SJCRH30 (cell line): ENCODE measurements at places on chromosomes 13 and 19. TPM values are rescaled to one million over a fixed set of nuclear protein-coding genes. Genes with fewer than 3 reads are reported as not detected.

PODNL1 gene
- total RNA-seq = 0.08 TPM in 1 of 2 replicates, not detected in the other

ZNF560 gene
- total RNA-seq = 0.05 TPM in 1 of 2 replicates, not detected in the other

ZIK1 gene
- total RNA-seq = 8.4 and 9.3 TPM in 2 replicates

ZNF709 gene
- 10.6 and 13.3 TPM in 2 replicates for total RNA-seq

POLR1G gene
- total RNA-seq = 20.9 and 21.8 TPM in 2 replicates

NCR1 gene
- not detected in 2 replicates for total RNA-seq

TSHZ3 gene
- 52.5 and 55.3 TPM in 2 replicates for total RNA-seq

- H3K4me3 ChIP-seq = no peak overlapping the region
- no peaks in the 10 kb centered on the region for H3K4me1 ChIP-seq
- no peaks in the 10 kb centered on the region for H3K36me3 ChIP-seq
- no peak overlapping the region for H3K27ac ChIP-seq
These were observed 407.2 kb downstream of the GPC5 start for GRCh38 chr13:91805605-91806004.

GRCh38 chr19:51980116-51980736 lies 6.4 kb downstream of the ZNF350 start:
- H3K27me3 ChIP-seq = no peaks in the 10 kb centered on the region
- no peaks in the 10 kb centered on the region for H3K36me3 ChIP-seq
- H3K4me1 ChIP-seq = no peaks in the 10 kb centered on the region
- no peak overlapping the region for H3K4me3 ChIP-seq
- no peak overlapping the region for H3K27ac ChIP-seq
- no peak for DNase-seq

DNA sequence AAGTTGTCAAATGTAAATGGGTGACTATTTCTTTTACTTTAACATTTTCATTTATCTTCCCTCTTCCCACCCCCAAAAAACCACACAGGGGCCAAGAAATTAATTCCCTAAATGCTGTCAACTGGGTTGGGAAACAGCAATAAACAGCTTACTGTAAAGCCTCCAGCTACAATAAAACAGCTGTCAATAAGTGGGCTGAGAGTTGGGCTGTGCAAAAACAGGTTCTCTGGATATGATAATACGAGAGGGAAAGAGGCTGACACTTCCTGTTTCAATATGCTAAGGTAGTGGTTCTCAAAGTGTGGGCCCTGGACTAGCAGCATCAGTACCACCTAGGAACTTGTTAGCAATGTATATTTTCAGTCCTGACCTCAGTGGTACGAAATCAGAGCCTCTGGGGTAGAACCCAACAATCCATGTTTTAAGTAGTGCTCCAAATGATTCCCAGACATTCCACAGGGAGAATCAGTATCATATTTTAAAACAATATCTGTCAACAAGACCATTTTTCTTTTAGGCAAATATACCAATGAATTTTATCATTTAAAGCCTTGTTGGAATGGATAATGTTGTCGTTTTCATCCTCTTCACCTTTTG lies 8.4 kb downstream of the PCDH9 start:
- no peak overlapping the region for H3K27ac ChIP-seq
- no peak overlapping the region for H3K4me3 ChIP-seq
- no peaks in the 10 kb centered on the region for H3K27me3 ChIP-seq

DNA sequence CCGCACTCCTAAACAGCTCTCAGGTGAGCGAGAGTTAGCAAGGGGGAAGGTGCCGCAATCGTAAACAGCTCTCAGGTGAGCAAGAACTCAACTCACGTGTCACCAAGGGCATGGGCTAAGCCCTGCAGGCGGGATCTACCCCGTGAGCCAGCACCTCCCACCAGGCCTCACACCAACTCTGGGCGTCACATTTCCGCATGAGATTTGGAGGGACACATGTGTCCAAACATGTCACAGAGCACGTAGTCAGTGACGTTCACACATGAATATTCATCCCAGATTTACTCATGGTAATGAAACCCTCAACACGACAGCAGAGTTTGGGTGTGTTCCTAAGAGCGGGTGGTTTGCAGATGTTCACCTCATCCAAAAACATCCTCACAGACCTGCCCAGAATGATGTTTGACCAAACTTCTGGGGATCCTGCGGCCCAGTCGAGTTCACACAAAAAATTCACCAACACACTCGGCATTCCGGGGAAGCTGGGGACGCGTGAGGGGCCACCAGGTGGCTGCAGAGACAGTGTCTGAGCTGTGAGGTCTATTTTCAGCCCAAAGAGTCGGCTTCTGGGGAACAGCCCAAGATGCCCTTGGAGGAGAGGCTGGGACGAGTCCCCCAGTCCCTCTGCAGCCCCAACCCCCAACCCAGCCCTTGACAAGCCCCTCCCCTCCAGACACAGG lies 19.6 kb downstream of the C2CD4C start:
- no peaks in the 10 kb centered on the region for H3K27me3 ChIP-seq
- DNase-seq = no peak
- no peaks in the 10 kb centered on the region for H3K4me1 ChIP-seq

DNA sequence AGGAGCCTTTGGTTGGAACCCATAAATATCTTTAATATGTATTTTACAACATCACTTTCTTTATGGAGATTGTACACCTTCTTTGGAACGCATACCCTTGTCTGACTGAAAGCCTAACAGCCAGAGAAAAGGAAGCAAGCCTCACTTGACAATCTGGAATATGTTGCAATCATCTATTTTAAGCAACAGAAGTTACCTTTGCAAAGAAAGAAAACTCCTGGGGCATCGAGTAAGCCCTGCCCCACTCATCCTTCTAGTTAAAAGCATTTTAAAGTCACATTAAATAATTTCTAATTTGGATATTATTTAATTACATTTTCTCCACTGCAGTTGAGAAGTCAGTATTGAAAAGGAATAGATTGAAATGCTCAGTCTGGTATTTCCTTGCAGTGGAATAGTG lies 542.7 kb downstream of the MYO16 start:
- no peaks in the 10 kb centered on the region for H3K27me3 ChIP-seq
- no peak overlapping the region for H3K27ac ChIP-seq
- H3K36me3 ChIP-seq = no peaks in the 10 kb centered on the region
- H3K4me1 ChIP-seq = no peaks in the 10 kb centered on the region
- no peak overlapping the region for H3K4me3 ChIP-seq

DNA sequence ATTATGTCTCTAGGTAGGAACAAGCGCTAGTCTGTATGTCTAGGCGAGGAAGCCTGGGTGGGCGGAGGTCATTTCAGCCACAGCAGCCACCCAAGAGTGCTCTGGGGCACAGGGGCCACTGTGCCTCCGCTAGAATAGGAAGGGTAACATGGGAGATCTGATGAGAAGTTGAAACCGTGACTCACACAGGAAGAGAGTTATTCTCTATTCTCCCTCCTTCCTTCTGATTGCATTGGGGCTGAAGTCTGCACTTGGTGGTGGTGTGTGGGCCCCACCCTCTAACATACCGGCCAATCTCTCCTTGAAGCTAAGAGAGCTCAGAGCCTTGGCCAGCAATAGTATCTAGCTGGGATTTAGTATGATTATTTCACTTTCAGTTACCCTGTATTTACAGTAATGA lies 20.3 kb upstream of the GGACT start:
- H3K27ac ChIP-seq = no peak overlapping the region
- H3K27me3 ChIP-seq = no peaks in the 10 kb centered on the region
- DNase-seq = no peak
- H3K4me3 ChIP-seq = no peak overlapping the region
- no peaks in the 10 kb centered on the region for H3K36me3 ChIP-seq
- H3K4me1 ChIP-seq = no peaks in the 10 kb centered on the region

- DNase-seq = peak; percentile 44
- no peaks in the 10 kb centered on the region for H3K4me1 ChIP-seq
- no peaks in the 10 kb centered on the region for H3K36me3 ChIP-seq
- no peak overlapping the region for H3K27ac ChIP-seq
These were observed 74.9 kb downstream of the WTIP start for GRCh38 chr19:34556488-34556887.

GRCh38 chr13:21463424-21463823 lies 4.3 kb upstream of the ZDHHC20 start:
- H3K4me3 ChIP-seq = no peak overlapping the region
- no peak for DNase-seq
- H3K36me3 ChIP-seq = no peaks in the 10 kb centered on the region

DNA sequence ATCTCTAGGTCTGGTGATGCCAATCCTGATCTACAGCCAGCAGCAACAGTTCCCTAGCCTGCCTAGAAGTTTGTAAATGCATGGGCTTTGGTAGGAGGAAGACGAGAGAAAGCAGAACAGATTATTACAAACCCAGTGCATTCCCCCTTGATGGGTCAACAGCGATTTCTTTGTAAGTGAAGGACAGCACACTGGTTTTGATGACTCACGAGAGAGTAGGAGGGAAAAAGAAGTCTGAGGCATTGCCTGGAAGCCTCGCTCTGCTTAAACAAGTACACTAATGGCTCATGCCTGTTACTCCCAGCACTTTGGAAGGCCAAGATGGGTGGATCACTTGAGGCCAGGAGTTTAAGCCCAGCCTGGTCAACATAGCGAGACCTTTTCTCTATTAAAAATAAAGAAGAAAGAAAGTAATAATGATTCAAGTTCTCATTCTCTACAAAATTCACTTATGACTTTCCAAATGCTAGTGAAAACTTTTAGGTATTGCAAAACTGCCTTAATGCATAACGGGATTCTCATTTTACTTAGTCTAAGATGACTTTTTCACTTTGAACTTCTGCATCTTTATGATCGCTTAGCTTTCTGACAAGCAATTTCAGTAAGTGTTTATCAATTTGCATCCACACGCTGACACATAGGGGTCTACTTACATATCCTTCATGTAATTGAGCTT lies 47.7 kb upstream of the USPL1 start:
- no peak overlapping the region for H3K4me3 ChIP-seq

- peaks cover 17% of the 10 kb centered on the region for H3K4me1 ChIP-seq
- peak overlapping the region; percentile 94 for H3K4me3 ChIP-seq
- no peak for DNase-seq
- peaks cover 2% of the 10 kb centered on the region; the same call in 1 of the 2 replicates for H3K36me3 ChIP-seq
These were observed 1.2 kb downstream of the KLF2 start for GRCh38 chr19:16325641-16326400.

DNA sequence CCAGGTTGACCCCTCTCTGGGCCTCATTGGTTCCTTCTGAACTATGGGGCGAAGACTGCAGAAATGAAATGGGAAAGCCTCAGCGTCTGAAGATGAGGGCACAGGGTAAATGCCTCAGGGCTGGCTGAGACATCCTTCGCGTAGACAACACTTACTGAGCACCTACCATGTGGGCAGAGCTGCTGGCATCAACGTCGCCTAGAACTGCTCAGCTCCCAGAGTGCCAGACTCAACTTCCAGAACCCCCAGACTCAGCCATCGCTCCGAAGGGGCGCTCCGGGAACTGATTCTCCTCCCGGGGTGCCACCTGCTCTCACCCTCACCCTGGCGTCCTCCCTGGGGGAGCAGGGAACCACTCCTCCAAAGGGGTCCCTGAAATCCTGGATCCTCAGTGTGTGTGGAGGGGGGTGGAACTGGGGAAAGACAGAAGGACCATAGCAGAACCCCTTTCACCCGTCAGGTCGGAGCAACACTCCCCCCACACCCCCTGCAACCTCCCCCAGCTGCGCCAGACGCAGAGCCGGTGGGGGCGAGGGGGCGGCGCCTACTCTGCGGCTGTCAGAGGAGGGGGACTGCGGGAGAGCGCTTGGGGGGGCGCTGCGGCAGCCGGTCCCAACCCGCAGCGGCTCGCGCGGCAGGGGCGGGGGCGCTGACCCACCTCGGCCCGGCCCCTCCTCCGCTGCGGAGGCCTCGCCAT lies 8.2 kb upstream of the NFIC start:
- DNase-seq = no peak
- H3K36me3 ChIP-seq = no peaks in the 10 kb centered on the region
- no peak overlapping the region for H3K27ac ChIP-seq
- peak overlapping the region; percentile 64 for H3K4me3 ChIP-seq
- no peaks in the 10 kb centered on the region; the same call in 1 of the 2 replicates for H3K4me1 ChIP-seq

GRCh38 chr13:49307365-49307764 lies 59.6 kb downstream of the CDADC1 start:
- no peaks in the 10 kb centered on the region for H3K27me3 ChIP-seq
- no peak overlapping the region for H3K27ac ChIP-seq
- no peak overlapping the region for H3K4me3 ChIP-seq
- H3K36me3 ChIP-seq = no peaks in the 10 kb centered on the region
- no peak for DNase-seq
- H3K4me1 ChIP-seq = no peaks in the 10 kb centered on the region

GRCh38 chr13:61253105-61253877 lies 162.4 kb downstream of the PCDH20 start:
- H3K4me3 ChIP-seq = no peak overlapping the region
- H3K27me3 ChIP-seq = no peaks in the 10 kb centered on the region
- DNase-seq = no peak

GRCh38 chr19:17948514-17948900 lies 15.7 kb downstream of the CCDC124 start:
- no peaks in the 10 kb centered on the region for H3K36me3 ChIP-seq
- peaks cover 16% of the 10 kb centered on the region for H3K4me1 ChIP-seq
- peak overlapping the region; percentile 61 for H3K4me3 ChIP-seq
- no peak for DNase-seq

DNA sequence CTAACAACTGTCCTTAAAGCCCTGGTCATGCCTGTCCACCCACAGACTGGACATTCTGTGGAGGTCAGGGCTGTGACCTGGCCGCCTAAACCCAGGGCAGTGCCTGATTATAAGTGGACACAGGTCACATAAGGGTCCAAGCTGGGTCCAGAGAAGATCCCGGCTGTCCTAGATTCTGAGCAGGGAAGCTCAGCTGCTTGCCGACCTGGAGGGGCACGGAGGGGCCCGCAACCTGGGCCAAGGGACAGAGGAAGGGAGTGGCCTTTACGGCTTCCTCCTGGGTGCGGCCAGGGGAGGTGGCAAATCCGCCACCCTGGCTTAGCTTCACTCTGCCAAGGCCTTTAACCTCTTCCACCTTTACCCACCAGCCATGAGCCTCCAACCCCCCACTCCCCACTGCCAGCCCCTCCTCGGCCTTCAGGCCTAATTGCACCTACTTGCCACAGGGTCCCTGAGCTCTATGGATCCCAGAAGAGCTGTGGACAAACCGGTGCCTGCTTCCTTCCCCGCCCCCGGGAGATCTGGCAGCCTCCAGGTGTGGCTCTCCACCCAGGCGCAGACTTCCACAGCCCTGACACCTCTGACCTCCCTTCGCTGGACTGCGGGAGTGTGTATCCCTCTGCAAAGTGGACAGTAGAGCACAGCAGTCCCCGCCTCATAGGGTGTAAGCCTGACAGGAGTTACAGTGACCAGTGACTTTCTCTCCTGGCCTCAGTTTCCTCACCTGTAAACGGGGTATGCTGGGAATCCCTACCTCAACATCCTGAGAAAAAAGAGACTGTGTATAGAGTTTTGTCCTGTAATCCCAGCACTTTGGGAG lies 1.7 kb downstream of the CD320 start:
- H3K27ac ChIP-seq = no peak overlapping the region
- peaks cover 3% of the 10 kb centered on the region; the same call in 1 of the 2 replicates for H3K36me3 ChIP-seq
- H3K4me1 ChIP-seq = peaks cover 9% of the 10 kb centered on the region; the same call in 1 of the 2 replicates
- DNase-seq = peak; percentile 1
- no peak overlapping the region for H3K4me3 ChIP-seq
- H3K27me3 ChIP-seq = no peaks in the 10 kb centered on the region

- no peaks in the 10 kb centered on the region for H3K27me3 ChIP-seq
- no peak for DNase-seq
- peaks cover 12% of the 10 kb centered on the region; the same call in 1 of the 2 replicates for H3K4me1 ChIP-seq
- H3K4me3 ChIP-seq = no peak overlapping the region
These were observed 81.2 kb downstream of the KDM4B start for GRCh38 chr19:5050067-5050656.

- no peaks in the 10 kb centered on the region for H3K27me3 ChIP-seq
- no peaks in the 10 kb centered on the region for H3K4me1 ChIP-seq
- 0 out of 2 replicates have a peak, but pooled peaks cover 2% of the 10 kb centered on the region for H3K36me3 ChIP-seq
- no peak overlapping the region for H3K27ac ChIP-seq
These were observed 42.2 kb downstream of the DLEU7 start for GRCh38 chr13:50801087-50801931.
